GM23248 (cell line): ENCODE measurements at places on chromosomes 7 and 10. TPM values are rescaled to one million over a fixed set of nuclear protein-coding genes. Genes with fewer than 3 reads are reported as not detected.

SFRP5 gene
- not detected in 2 replicates for total RNA-seq

DENND2A gene
- 2.2 and 2.4 TPM in 2 replicates for total RNA-seq

HOXA1 gene
- 0.89 and 0.97 TPM in 2 replicates for total RNA-seq

AKR1C8 gene
- not detected in 2 replicates for total RNA-seq

CRPPA gene
- 1.8 and 3.8 TPM in 2 replicates for total RNA-seq

LOXL4 gene
- 496 and 507 TPM in 2 replicates for total RNA-seq

DNA sequence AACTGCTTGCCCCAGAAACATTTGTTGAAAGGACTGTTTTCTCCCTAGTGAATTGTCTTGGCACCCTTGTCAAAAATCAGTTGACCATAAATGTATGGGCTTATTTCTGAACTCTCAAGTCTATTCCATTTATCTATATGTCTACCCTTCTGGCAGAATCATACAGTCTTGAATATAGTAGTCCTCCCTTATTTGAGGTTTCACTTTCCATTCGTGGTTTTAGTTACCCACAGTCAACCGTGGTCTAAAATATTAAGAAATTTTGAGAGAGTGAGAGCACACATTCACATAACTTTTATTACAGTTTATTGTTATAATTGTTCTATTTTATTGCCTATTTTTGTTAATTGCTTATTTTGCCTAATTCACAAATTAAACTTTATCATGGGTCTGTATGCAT, 17.4 kb upstream of the CEP41 start:
- DNase-seq = no peak

DNA sequence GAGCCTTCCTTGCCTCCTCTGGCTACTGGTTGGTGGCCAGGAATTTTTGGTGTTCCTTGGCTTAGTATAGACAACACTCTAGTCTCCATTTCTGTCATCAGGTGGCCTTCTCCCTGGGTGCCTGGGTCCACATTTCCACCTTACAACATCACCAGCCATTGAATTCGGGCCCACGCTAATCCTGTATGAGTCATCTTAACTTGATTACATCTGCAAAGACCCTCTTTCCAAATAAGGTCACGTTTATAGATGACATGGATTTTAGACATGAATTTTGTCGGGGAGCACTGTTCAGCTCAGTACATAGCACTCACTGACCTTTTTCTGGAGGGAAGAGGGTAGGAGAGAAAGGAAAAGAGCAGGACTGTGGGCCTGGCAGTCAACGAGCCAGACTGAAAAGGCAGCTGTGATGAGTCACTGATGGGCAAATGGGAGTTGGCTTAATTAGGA, 39.4 kb downstream of the MMRN2 start:
- DNase-seq = peak; percentile 65

- DNase-seq = no peak
Measured at GRCh38 chr7:106476751-106477150, 184.2 kb downstream of the CCDC71L start.

- DNase-seq = peak; percentile 41
Measured at GRCh38 chr10:52216852-52217251, 97.2 kb upstream of the DKK1 start.

DNA sequence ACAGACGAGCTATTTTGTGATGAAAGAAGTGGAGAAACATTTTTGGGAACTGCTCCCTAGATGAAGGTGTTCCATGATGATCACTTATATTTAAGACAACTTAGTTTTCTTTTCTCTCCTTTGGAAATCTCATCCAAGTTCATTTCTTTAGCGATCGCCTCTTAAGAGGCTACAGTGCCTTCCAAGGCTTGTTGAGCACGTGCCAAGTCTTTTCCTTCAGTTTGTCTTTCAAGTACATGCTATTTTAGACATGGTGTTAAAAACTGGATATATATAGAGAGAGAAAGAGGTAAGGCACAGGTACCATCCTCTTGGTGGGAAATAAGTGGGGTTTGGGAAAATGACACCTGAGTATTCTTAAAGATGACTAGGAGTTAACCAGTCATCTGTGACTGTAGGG, 2.7 kb downstream of the ADK start:
- DNase-seq = no peak

GRCh38 chr7:79452032-79452494, 1.4 kb downstream of the MAGI2 start:
- peak; percentile 95 for DNase-seq

DNA sequence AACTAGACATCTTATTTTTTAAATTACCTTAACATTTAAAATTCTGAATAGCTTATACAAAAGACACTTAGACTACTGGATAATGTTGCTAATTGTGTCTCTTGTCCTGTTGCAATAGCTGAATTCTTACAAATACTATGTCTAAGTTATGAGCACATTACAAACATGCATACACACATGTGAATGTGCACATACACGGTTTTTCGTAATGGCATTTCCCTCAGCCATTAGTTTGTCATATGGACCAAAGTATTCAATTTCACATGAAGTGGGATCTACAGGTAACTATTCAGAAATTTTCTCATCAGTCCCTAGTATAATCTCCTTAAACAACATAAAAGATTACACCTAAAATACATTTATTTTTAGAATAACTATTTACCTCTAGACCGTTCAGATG, 178.6 kb upstream of the BET1 start:
- peak; percentile 35 for DNase-seq

DNA sequence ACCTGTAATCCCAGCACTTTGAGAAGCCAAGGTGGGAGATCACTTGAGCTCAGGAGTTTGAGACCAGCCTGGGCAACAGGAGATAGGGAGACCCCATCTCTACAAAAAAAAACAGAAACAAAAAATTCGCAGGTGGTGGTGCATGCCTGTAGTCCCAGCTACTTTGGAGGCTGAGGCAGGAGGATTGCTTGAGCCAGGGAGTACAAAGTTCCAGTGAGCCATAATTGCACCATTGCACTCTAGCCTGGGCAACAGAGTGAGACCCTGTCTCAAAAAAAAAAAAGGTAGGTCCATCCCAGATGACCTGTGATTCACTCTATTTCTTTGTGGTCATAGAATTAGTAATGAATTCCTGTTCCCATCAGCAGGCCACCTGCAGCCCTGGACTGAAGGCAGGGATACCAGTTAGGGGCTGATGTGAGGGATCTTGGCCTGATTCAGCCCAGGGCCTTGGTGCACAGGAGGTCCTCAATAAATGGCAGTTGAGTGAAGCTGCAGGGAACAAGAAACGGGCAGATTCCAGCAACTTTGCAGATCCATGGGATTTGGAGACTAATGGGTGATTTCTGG, at the start of gene MYH16:
MYH16 (plus strand) TSS at position 364 of the 570 bp plus-strand sequence.
- peak; percentile 4 for DNase-seq

DNA sequence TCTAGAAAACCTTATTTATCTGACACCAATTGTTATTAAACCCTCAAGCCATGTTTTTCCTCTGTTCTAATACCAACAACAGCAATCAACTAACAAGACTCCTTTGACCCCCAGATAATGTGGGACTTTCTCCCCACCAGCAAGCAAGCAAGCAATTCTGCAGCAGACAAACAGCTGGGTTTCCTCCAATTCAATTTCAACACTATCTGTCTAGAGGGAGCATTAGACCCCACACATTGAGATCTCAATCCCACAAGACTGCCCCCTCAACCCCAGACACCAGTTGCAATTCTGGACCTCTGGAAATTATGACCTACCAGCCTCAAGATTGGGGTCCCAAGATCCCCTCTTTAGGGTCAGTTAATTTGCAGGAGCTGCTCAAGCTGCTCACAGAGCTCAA, 89.4 kb upstream of the TMEM26 start:
- DNase-seq = no peak

DNA sequence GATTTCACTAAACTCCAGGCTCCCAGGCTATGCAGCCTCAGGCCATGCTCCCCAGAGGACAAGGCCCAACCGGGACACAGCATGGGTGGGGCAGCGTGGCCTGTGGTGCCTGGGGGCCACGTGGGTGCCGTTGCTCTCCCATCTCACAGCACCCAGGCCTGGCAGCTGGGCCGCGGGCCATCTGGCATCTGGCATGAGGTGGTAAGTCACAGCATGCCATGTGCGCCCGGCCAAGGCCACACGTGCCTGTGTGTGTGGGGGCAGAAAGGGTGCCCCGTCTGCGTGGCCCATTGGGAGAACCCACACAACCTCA, 204.1 kb downstream of the EBF3 start:
- no peak for DNase-seq

- no peak for DNase-seq
Measured at GRCh38 chr7:45716380-45717203, 142.4 kb downstream of the ADCY1 start.

GRCh38 chr7:21191321-21192073, 236.4 kb upstream of the SP4 start:
- no peak for DNase-seq

GRCh38 chr10:75464478-75465449, 33.3 kb downstream of the LRMDA start:
- no peak for DNase-seq

DNA sequence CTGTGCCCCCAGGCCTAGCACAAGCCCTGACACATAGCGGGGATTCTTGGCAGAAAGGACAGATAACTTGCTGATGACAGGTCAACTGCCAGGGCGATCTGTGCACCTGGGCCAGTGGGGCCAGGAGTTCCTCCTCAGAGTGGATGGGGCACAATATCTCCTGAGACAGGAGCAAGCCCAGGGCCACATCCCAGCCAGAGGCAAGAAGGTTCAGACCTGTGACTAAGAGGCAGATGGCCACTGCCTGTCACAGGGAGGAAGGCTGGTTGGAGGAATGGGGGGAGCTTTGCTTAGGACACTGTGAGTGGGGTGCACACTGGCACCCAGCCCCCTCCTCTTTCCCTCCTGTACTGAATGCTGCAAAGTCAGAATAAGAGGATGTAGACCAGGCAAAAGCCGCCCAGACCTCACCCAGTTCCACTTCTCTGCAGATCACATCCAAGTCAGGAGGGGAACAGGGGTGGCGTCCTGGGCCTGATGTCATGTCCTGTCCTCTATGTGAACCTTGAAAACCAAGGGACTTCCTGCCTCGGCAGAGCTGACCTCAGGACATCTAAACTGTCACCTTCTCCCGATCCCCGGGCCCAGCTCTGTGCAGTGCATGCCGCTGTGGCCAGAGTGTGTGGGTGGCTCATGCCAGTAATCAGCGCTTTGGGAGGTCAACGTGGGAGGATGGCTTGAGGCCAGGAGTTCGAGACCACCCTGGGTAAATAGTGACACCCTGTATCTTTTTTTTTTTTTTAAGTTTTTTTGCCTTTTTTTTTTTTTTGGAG, 1.3 kb downstream of the GUSB start:
- peak; percentile 30 for DNase-seq

- DNase-seq = no peak
Measured at GRCh38 chr10:63549810-63550209, 28.6 kb downstream of the REEP3 start.

DNA sequence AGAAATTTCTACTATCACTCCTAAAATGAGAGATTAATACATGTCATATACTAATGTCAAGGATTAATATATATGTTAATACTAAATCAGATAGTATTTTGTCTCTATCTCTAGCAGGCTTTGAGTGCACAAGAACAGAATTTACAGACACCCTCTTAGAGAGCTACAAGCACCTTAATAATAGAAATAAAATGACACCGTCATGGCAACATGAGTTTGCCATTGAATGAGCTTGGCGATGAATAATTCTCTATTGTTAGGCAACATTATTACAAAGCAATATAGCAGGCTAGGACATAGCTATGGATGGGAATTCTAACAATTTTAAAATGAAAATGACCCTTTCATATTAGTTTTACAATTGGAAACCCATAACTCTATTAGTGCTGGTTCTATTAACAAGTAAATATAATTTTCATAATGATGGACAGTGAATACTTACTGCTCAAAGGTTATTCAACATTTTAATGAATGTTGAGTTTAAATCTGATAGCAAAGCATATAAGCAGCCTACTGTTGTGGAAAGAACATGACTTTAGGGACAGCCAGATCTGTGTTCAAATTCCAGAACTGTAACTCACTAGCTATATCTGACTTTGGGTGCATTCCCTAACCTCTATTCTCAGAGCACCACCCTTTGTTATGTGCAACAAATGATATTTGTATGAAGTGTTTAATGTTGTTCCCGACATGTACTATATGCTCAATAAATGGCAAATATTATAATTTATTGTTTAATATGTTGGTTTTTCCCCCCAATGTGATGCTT, 184.5 kb upstream of the DKK1 start:
- no peak for DNase-seq

GRCh38 chr7:109062798-109063197, 493.1 kb downstream of the DNAJB9 start:
- no peak for DNase-seq

- no peak for DNase-seq
Measured at GRCh38 chr7:106223156-106223555, 61.6 kb downstream of the NAMPT start.
